ENCODE measurements at places on chromosomes 2 and 18. TPM values are rescaled to one million over a fixed set of nuclear protein-coding genes. Genes with fewer than 3 reads are reported as not detected.

Gene STARD6
- not detected for total RNA-seq

Gene SERPINB11
- total RNA-seq, result not detected

Gene GATA6
- 76.2 TPM for total RNA-seq

Gene MC5R
- total RNA-seq, result not detected

Gene CD8B2
- not detected for total RNA-seq

Gene TEX44
- total RNA-seq, result not detected

Gene GCG
- total RNA-seq, result not detected

Gene PDE1A
- total RNA-seq, result 9.6 TPM

Measured in cardiac septum (tissue), 1 donor.